Activated CD4-positive, alpha-beta T cell treated with anti-CD3 and anti-CD28 coated beads, Interleukin-2, amount 10 ng/mL, durations not matched to agents 7 days and 5 days (primary cell): ENCODE measurements at places on chromosomes 6 and 20. TPM values are rescaled to one million over a fixed set of nuclear protein-coding genes. Genes with fewer than 3 reads are reported as not detected.

The BPIFB2 gene
- total RNA-seq, result not detected

The FAM217A gene
- total RNA-seq, result not detected

- H3K27ac ChIP-seq, result peak overlapping the region; percentile 56
- H3K36me3 ChIP-seq, result peaks cover 59% of the 10 kb centered on the region
- peak overlapping the region; percentile 47 for H3K4me3 ChIP-seq
- no peaks in the 10 kb centered on the region for H3K27me3 ChIP-seq
Measured at GRCh38 chr6:127879685-127880084, 21.2 kb downstream of the THEMIS start.

- no peaks in the 10 kb centered on the region for H3K36me3 ChIP-seq
- no peaks in the 10 kb centered on the region for H3K4me1 ChIP-seq
- no peak overlapping the region for H3K27ac ChIP-seq
- H3K27me3 ChIP-seq, result peaks cover 34% of the 10 kb centered on the region
Measured at GRCh38 chr6:36263390-36264000, 6.4 kb upstream of the PNPLA1 start.

GRCh38 chr6:134502614-134503549 is 185.0 kb upstream of the SGK1 start:
- no peak for DNase-seq
- H3K27me3 ChIP-seq, result peaks cover 2% of the 10 kb centered on the region
- H3K4me3 ChIP-seq, result no peak overlapping the region

GRCh38 chr6:19413323-19413722 is 423.8 kb upstream of the ID4 start:
- DNase-seq, result no peak
- no peaks in the 10 kb centered on the region for H3K27me3 ChIP-seq
- no peaks in the 10 kb centered on the region for H3K4me1 ChIP-seq
- H3K36me3 ChIP-seq, result no peaks in the 10 kb centered on the region
- H3K27ac ChIP-seq, result no peak overlapping the region

- no peaks in the 10 kb centered on the region for H3K36me3 ChIP-seq
- no peak overlapping the region for H3K27ac ChIP-seq
- H3K4me1 ChIP-seq, result no peaks in the 10 kb centered on the region
- DNase-seq, result no peak
- no peaks in the 10 kb centered on the region for H3K27me3 ChIP-seq
Measured at GRCh38 chr6:72559067-72559466, 62.8 kb upstream of the KCNQ5 start.

DNA sequence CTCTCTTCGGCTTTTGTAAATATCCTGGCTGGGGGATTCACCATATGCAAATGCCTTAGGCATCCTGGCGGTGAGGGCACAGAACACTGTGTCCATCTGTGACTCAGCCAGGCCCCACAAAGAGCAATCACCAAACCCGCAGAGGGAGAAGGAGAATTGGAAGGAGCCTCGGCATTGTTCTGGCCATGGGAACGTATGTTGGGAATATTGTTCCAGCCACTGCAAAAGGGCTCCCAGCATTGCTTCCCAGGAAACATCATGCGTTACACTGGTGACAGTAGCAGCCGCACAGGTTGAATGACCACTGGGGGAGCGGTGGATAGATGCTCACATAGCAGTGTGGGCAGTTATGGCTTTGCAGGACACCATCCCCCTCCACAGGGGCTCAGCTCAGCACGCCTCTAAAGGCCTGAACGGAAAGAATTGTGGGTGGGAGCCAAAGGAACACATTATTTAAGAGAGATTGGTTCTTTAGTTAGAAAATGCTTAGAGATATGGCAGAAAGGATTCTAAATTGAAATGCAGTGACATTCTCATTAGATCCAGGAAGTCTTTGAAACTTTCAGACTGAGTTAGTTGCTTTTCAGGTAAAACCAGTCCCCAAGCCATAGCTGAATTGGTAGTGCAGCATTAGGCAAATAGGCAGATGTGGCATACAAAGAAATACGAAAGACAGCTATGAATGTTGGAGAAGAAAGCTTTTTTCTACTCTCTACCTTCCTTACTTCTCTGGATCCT is 104.3 kb downstream of the RNF144B start:
- H3K27ac ChIP-seq, result no peak overlapping the region
- H3K4me1 ChIP-seq, result peaks cover under 1% of the 10 kb centered on the region
- H3K36me3 ChIP-seq, result no peaks in the 10 kb centered on the region
- peaks cover 6% of the 10 kb centered on the region for H3K27me3 ChIP-seq
